NCI-H2081 (cell line): ENCODE measurements at places on chromosomes 12 and 14.

DNA sequence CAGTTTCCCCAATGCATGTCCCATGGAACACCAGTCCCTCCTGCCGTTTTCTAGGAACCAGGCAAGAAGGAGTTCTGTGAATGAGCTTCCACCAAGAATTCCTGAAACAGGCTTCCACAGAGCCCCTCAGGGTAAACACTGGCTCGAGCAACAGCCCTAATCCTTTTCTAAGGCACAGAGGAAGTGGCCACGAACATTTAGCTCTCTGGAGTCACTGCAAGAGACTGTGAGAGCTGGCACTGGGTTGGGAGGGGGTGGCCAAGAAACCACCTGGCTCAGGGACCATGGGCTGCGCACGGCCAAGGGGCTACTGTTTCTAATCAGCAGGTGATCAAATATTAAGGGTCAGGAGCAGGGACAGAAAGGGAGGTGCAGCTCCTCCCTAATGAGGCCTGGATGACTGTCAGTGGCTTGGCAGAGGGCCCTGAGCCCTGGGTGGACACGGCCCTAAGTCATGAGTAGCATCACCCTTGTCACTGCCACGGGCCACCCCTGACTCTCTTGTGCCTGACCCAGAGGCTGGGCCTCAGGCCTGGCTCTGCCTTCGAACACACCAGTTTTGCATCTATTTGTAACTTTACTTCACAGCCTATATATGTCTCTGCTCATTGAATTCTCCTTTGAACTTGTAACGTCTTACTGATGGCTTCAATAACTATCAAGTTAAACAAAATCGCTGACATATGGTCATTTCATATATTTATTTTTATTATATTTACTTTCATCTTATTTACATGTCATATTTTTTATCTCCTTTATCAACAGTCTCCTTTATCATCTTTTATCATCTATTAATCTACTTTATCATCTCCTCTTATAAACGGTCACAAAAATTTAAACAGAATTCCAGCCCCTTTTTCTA lies 154.0 kb downstream of the DICER1 start:
- no peak for DNase-seq

GRCh38 chr14:89845346-89845745 lies 109.2 kb downstream of the EFCAB11 start:
- no peak for DNase-seq

GRCh38 chr14:51442513-51443175 lies 202.6 kb downstream of the TMX1 start:
- no peak for DNase-seq

DNA sequence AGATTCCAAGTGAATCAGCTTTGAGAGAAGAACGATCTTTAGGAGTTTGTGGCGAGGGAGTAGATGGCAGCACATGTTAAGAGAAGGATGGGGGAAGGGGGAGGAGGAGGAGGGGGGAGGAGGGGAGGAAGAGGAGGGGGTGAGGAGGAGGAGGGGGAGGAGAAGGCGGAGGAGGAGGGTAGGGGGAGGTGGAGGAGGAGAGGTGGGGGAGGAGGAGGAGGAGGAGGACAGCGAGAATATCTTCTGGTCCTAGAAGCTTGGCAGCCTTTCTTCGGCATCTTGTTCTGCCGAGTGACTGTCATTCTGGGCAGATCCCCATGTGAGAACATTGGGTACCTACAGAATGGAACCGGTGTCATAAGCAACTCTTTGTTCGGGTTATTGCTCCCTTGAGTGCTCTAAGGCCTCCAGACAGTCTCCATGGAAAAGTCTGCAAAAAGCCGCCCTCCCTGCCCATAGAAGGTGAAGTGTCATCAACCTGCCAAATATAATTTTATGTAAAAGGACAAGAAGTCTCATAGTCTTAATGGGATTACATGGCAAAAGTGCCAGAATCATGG lies 6.9 kb downstream of the RFC5 start:
- DNase-seq, result no peak
